ENCODE measurements at places on chromosomes 4 and X.
A peak's percentile ranks its signal among the peaks of the same experiment; 100 is the strongest.

DNA sequence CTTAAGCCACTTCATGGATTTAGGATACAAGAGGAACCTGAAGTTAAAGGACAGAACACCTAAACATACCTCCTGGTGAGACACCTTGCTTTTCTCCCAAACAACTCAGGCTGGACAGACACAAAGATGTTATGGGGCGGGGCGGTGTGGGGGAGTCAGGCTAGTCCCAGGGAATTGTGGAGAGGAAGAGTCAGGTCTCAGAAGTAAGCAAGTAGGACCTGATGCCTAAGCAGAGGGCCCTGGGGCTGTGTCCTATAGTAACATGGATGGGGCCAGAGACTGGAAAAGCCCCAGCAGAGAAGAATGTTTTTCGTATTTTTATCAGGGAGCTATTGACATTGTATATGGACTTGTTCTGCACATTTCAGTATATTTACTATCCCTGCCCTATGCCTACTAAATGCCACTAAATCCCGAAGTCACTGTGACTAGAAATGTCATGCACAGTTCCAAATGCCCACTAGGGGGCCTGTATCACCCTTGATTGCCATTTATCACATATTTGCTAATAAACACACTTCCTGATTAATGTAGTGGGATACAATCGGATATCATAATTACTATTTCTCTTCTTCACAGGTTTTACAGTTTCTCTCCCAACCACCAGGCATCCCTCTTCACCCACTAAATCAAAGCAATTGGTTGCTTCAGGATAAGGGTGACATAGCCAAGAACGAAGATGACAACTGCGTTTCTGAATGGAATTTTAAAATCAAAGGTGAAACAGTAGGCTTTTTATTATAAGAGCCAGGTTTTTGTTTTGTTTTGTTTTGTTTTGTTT lies 23.8 kb upstream of the ARHGAP10 start:
- DNase-seq: peak; percentile 51

DNA sequence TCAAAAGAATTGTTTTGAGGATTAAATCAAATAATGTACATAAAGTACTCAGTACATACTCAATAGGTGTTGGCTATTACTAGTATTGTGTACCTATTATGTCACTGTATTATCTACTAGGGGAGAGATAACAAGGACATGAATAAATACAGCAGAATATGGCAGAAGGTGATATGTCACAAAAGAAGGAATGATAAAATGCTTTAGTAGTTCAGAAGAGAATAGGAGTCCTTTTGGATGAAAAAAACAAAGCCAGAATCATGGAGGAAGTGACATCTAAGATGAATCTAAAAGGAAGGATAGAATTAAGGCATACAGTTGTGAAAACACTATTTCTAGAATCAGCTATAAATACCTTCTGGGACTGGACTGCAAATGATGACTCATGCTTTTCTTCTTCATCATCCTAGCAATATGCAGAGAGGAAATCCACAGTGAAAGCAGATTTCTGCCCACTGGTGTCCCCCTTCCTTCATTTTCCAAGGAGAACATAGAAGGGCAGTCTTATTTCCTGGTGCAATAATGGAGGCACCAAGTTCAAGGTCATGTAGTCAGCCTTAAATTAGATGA lies 98.7 kb downstream of the GLUD2 start:
- DNase-seq: no peak

DNA sequence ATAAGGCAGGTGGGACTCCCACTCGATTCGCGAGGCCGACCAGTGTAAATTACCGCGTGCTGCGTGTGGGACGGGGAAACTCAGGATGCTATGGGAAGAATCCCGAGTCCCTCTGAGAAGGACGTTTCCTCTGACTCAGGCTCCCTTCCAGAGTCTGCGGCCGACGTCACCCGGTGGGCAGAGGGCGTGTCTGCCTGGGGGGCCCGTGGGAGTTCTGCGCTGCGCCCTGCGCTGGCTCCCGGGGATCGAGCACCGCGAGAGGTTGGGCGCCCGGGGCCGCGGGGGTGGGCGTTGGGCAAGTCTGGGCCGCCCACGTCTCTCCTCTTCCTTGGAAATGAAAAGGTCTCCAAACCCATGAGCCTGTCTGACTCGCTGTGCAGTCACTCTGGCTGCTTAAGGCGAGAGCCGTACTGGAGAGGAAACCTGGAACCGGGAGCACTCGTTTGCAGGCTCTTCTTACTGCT lies 568 bp downstream of the NIPAL1 start:
- peak; percentile 35 for DNase-seq

DNA sequence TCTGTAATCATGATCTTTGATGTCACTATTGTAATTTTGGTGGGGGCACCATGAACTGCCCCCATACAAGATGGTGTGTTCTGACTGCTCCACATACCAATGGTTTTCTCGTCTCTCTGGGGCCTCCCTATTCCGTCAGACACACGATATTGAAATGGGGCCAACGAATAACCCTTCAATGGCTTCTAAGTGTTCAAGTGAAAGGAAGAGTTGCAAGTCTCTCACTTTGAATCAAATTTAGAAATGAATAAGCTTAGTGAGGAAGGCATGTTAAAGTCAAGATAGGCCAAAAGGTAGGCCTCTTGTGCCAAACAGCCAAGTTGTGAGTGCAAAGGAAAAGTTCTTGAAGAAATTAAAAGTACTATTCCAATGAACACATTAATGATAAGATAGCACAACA lies 205.4 kb downstream of the SPRY1 start:
- no peak for DNase-seq

DNA sequence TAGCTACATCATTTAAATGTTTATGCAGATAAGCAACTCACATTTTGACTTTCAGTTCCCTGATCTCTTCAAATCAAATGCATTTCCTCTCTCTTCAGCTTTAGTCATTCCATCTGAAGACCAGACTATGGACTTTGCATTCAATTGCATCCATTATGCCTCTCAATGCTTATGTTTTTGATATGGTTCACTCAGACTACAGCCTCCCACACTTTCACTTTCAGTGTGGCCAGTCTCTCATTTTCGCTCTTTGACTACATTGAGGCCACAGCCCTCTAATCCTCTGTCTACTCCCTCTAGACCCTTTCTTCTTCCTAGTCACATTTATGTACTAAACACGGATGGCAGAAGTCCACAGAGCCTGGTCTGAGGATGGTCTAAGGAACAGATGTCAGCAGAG lies 24.5 kb upstream of the VEGFC start:
- DNase-seq: no peak

DNA sequence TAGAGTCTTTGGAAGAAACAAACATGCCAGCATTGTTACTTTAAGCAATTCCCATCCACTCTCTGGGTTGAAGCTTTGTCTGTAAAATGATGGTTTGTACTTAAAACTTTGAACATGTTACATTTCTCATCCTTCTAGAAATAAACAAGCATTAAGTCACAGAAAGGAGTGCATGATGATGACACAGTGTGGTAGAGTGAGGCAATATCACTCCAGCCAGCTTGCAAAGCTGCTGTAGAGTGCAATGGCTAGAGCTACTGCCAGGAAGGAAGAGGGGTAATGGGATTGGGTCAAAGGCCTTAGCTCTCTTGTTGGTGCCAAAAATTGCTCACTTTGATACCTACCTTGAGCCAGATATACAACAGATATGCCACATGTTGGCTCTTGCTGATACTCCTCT lies 12.3 kb upstream of the ENOX2 start:
- DNase-seq: peak; percentile 8

- DNase-seq: peak; percentile 26
Measured at GRCh38 chr4:77586951-77587383, 18.7 kb upstream of the CXCL13 start.

DNA sequence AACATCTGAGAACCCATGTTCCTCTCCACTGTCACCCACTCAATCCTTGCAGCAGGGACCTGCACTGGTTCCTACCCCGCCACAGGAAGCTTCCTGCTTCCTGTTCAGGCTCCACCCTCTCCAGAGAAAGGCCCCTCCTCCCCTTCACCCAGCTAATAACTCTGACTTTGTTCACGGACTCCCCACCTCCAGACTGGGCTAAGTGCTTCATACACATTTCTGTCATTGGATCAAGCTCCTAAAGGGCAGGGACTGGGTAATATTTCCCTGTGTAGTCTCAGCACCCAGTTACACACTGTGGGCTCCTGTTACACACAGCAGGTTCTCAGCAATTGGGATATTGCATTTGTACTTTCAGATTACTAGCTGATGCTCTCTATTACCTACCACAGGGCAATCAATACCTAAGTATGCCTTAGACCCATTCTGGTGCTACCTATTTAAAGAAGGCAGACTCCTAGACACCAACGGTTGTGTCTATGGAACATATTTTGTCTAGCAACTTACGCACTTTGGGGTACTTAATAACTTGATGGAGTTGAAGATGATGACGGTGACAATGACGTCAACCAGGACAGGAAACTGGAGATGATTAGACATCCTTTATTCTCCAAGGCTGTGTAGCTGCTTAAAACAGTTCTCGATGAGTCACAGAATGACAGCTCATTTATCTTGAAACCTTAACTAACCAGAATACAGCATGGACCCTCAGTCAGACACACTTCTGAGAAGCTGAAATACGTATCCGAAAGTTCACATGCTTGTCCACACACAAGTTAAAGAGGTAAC lies 58.1 kb downstream of the MAML3 start:
- peak; percentile 45 for DNase-seq

GRCh38 chrX:118807151-118808017 lies 16.2 kb upstream of the ZCCHC12 start:
- DNase-seq: peak; percentile 51

GRCh38 chrX:50393902-50394301 lies 76.7 kb downstream of the DGKK start:
- no peak for DNase-seq

- DNase-seq: no peak
Measured at GRCh38 chrX:121260596-121261240, 213.3 kb downstream of the GLUD2 start.

- no peak for DNase-seq
Measured at GRCh38 chr4:72376901-72377300, 192.1 kb downstream of the ADAMTS3 start.

DNA sequence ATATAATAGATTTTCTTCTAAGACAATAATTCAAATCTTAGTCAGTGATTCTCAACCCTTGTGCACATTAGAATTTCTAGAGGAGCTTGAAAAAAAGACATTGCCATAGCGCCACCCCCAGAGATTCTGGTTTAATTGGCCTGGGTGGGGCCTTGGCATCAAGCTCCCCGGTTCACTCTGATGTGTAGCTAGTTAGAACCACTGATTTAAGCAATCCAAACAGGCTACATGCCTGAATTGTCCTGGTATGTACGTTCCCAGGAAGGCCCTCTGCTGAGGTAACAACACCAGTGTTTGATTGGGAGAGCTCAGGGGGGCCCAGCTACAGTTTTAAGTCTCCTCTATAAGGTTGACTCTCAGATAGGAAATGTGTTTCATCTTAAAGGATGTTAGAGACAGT lies 1.3 kb upstream of the ATP10D start:
- no peak for DNase-seq

GRCh38 chr4:111400741-111401140 lies 744.5 kb upstream of the FAM241A start:
- peak; percentile 32 for DNase-seq

DNA sequence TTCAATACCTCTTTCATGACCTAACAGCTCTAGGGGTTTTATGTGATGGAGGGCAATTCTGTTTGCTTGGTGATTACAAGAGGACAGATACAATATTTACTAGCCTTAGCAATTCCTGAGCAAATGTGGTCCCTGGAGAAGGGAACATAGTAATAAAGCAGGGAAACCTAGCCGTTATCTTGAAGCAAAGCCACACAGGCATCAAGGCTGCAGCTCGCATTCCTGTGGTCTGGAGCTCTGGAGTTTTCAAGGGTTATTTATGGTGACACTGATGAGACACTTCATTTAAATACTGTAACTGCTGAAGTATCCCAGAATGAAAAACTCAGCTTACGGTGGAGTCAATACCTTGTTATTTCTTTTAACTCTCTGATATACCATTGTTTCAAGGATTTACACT lies 66.8 kb downstream of the AFF2 start:
- peak; percentile 58 for DNase-seq

- no peak for DNase-seq
Measured at GRCh38 chrX:10117864-10118377, 38.9 kb upstream of the CLCN4 start.

DNA sequence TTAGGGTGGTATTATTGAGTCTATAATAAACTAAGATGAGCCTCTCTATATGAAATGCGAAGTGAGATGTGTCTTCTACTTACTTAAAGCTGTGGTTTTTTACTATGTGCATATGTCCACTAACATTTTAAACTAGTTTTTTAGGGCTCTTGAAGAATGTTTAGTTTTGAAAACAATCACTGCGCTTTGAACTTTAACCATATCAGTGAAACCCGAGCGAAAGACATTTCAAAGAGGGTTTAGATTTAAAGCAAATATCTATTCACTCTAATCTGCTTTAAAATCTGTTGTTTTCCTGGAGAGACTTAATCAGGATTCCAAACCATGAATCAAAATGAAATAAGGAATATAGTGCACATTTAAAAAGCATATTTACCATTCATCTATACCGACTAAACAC lies 24.8 kb upstream of the SLC7A11 start:
- no peak for DNase-seq

DNA sequence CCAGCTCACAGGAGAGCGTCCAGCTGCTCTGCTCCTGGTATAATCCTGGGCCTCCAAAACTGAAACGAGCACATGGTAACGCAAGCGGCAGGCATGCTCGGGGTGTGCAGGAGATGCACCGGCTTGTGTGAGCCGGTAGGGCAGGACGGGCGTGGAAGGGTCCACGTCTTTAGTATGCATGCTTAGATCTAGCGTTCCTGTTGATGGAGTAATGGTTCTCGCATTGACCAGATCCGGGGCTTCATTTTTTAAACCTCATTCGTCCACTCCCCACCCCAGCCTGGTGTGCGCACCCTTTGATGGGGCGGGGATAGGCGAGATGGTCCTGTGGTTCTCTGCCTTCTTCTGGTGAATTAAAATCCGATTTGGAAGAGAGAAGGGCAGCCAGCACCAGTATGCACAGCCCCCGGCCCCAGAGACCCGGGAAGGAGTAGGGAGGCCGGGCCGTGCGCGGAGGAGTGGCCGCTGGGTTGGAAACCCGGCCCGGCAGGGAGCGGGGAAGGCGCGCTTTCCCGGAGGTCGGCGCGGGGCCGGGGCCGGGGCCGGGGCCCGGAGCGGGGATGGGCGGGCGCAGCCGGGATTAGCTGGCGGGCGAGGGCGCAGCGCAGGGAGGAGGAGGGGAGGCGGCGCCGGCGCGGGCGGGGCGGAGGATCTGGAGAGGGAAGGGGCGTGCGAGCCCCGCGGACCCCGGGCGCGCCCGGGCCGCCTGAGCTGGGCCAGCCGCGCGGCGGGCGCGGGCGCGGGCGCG lies 39.9 kb downstream of the FAM149A start:
- peak; percentile 51 for DNase-seq

GRCh38 chr4:37627263-37627662 lies 58.9 kb downstream of the RELL1 start:
- DNase-seq: no peak

GRCh38 chrX:26286836-26287235 lies 70.9 kb downstream of the MAGEB5 start:
- no peak for DNase-seq

DNA sequence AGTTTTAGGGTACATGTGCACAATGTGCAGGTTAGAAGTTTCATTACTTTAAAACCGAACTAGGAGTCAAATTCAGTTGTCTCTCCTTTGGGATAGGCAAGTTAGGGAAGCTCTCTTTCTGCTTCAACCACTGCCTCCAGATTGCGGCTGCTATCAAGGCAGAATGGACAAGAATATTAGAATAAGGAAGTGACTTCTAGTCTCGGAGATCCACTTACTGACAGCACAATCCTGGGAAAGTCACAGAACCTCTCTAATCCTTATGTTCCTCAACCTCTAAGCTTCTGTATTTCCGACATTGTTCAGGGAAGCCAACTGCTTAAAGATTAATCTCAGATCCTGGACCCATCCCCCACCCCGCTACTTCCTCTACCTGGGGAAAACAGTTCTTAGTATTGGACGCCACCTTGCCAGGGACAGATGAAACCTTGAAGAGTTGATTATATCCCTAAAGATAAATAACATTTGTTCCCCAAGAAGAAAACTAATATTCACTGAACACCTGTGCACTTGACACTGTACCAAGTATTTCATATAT lies 2.1 kb downstream of the NUP62CL start:
- no peak for DNase-seq
